8988T (cell line): ENCODE measurements at places on chromosomes 3 and 15.

GRCh38 chr3:123158330-123158729 is 43.4 kb upstream of the SEC22A start:
- DNase-seq = no peak

GRCh38 chr3:175865724-175866123 is 1006.6 kb downstream of the NAALADL2 start:
- no peak for DNase-seq

DNA sequence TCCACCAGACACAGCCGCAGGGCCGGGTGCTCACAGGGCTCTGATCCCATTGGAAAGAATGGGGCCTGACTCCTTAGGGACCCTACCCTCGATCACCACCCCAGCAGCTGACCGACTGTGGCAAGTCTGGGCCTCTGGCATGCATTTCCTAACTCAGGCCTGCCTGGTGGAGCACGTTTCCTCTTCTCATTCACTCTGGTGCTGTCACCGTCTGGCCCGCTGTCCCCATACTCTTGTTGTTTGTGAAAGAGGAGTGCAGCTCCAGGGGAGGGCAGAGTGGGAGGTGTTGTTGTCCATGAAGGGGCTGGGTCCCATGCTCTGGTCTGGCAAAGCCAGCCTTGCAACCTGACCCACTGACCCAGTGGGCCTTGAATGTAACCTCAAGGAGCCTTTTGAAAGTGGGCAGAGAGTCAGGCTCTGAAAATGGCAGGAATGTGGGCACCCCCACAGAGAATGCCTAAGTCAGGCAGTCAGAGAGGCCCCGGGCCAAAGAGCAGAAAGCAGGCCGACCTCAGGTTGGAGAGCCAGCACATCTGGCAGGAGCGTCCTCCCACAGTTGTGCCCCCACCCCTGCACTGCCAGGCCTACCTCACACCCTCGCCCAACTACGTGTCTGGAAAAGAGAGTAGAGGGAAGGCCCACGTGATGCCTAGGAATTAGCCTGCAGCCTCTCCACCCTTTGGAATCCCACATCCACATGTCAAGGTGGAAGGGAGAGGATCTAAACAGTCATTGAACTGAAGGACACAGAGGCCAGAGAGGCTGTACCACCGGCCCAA is 10.9 kb downstream of the SEMA7A start:
- DNase-seq = no peak

DNA sequence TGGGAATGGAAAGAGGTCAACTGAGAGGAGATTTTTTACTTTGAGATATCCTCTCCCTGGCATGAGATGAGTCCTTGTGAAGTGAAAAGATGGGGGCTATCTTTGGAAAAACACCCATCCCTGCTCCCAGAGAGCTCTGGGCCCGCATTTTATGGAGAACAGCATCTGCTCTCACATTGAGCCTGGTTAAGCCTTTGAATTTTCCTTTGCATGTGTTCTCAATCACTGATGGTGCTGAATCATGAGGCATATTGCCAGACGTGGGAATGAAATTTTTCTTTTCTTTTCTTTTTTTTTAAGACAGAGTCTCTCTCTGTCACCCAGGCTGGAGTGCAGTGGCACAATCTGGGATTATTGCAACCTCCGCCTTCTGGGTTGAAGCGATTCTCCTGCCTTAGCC is 24.4 kb downstream of the TMEM45A start:
- DNase-seq = no peak
